ENCODE measurements at places on chromosomes 13 and 19.

GRCh38 chr13:32629866-32630265 is 43.6 kb downstream of the PDS5B start:
- no peak for DNase-seq

- no peak for DNase-seq
These were observed 64.3 kb upstream of the C13orf46 start for GRCh38 chr13:114038211-114038613.

DNA sequence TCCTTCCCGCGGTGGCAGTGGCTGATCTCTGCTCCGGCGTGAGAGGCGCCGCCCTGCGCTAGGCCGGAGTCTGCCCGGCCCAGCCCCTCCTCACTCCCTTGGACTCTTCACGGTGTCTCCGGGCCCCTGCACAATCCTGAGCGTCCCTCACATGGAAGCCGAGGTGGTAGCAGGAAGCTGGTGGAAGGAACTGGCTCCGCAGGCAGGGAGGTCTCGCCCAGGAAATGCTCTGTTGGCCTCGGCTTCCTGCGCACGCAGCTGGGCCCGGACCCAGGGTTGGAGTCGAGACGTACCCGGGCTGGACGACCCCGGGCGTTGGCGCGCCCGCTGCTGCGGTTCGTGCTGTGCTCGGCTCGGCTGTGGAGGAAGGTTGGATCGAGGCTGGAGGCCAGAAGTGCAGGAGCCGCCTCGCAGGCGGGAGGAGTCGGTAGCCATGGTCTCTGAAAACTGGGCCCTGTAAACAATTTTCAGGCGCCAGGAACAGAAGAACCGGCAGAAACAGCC is 46.3 kb downstream of the ZNF724 start:
- DNase-seq: no peak

DNA sequence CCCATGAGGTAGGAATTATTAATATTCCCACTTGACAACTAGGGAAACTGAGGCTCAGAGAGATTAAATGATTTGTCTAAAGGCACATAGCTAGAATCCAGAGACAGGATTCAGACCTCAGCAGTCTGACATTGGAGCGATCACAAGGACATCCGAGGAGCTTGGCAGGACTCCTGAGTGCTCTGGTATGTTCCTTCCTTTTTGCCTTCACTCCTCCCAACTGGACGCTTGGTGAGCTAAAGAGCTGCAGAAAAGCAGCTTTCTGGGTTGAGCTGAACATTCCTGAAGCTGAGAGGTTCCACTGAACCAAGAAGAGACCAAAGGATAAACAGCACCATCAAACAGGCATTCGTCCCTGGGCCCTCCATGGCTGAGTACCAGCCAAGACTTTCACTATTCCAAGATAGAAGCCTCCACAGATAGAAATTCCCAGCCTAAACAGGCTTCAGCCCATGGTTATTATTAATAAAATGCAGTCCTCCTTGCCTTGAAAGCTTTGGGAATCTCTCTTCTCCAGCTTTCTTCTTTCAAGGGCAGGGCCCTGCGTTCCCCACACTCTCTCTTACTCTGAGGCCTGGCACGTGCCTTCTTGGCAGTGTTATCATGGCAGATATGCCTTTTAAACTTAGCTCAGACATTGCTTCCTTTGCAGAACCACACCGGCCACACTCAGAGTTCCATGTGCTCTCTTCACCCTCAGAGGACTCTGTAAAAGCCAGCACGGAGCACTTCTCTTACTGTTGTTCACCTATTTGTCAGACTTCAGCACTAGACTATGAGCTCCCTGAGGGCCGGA is 97.1 kb downstream of the CYSLTR2 start:
- no peak for DNase-seq

- no peak for DNase-seq
These were observed 1297.4 kb downstream of the PCDH9 start for GRCh38 chr13:65932587-65933239.
